ENCODE measurements at places on chromosomes 11 and 22.

DNA sequence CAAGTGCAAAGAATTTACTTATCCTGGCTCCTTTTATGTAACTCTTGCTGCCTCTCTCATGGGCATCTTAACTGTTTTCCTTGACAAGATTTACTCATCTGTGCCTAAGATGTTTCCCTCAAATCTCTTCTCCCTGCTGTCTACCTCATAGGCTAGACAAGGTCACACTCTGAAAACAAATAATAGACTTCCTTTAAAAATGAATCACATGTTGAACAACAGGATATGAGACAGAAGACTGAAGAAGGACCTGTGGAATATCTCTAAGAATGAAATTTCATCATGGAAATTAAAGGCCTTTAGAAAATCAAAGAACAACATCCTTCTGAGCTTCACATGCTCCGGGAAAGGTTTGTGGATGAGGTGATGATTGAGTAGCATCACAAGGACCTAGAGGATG, 6.0 kb upstream of the SCGB2A2 start:
- no peak for DNase-seq

GRCh38 chr22:24154826-24155225, 26.5 kb upstream of the SUSD2 start:
- no peak for DNase-seq

DNA sequence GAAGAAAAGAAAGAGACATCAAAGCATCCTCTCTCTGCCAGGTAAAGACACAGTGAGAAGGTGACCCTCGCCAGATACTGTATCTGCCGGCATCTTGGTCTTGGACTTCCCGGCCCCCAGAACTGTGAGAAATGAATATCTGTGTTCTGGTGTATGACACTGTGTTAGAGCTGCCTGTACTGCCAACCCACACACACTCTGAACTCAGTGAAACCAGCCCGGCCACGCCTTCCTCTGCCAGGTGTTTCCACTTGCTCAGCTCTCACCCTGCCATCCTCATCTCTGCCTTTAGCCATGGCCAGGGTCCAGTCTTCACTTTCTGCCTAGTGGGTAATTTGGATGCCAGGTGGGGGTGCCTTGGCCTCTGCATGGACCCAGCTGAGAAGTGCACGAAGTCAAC, 24.0 kb downstream of the CBX7 start:
- no peak for DNase-seq

GRCh38 chr11:130769782-130770535, 146.3 kb downstream of the SNX19 start:
- no peak for DNase-seq

DNA sequence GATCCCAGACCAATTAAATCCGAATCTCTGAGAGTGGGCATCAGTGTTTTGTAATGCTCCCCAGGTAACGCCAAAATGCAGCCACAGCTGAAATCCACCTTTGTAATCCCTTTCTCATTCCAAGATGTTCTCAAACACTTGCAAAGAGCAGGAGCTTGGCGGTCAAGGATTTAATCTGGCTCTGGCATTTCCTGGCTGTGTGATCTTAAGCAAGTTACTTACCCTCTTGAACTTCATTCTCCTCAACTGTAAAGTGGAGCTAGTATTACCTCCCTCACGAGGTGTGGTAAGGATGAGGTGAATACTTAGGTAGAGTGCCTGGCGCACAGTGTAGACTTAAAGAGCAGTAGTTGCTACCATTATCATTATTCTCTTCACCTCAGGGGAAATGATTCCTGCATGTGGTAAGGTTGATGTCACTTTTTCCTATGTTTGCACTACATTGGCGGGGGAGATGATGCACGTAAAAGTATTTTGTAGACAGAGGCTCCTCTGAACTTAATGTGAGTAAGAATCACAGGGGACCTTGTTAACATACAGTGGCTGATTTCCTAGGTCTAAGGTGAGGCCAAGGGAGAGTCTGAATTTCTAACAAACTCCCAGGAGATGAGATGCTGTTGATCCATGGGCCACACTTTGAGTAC, 210.4 kb upstream of the PITPNB start:
- no peak for DNase-seq

- no peak for DNase-seq
Measured at GRCh38 chr11:85531191-85531897, 95.8 kb downstream of the DLG2 start.

DNA sequence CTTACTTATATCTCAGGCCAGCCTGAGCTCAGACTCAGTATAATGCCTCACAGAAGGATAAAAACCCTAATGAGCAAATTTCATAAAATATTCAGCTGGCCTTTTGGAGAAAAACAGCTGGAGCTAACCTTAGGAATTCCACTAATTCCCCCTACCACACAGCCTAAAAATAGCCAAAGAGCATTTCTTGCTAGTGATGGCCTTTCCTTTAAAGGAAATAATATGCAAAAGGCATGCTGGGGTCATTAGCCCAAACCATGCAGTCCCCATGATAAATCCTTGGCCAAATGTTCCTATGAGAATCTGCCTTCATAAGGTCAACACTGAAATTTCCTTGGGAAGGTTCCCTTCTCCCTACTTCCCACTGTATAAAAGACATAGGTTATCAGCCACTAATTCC, 38.2 kb downstream of the SYTL2 start:
- no peak for DNase-seq

- DNase-seq: no peak
Measured at GRCh38 chr11:78371221-78371891, 46.3 kb downstream of the GAB2 start.

GRCh38 chr11:116314006-116314405, 458.8 kb downstream of the BUD13 start:
- DNase-seq: no peak
